Activated gamma-delta T cell treated with Interleukin-2 at 50 U/mL for 16 hours (primary cell): ENCODE measurements at places on chromosomes 16 and 17.

- DNase-seq, result no peak
These were observed 296.9 kb upstream of the CDH5 start for GRCh38 chr16:66069587-66069986.

- DNase-seq, result peak; percentile 63
These were observed 8.6 kb upstream of the MC1R start for GRCh38 chr16:89909777-89910716.

- DNase-seq, result peak; percentile 40
These were observed 890 bp downstream of the TOB1 start for GRCh38 chr17:50865060-50865867.

DNA sequence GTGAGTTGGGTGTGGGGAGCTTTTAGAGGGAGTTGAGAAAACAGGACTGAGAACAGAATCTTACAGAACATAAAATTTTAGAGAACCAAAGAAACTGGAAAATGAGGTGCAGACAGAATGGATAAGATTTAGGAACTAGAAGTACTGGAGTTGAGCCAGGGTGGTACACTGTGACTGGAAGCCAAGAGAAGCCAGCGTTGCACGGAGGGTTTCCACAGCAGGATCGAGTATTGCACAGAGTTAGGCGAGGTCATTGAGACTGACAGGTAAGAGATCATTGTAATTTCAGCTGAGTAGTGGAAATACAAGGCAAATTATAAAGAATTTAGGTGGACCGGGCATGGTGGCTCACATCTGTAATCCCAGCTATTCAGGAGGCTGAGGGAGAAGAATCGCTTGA, 6.6 kb downstream of the GSDMA start:
- DNase-seq, result no peak

- no peak for DNase-seq
These were observed 1.1 kb downstream of the MAPT start for GRCh38 chr17:45895304-45895968.

DNA sequence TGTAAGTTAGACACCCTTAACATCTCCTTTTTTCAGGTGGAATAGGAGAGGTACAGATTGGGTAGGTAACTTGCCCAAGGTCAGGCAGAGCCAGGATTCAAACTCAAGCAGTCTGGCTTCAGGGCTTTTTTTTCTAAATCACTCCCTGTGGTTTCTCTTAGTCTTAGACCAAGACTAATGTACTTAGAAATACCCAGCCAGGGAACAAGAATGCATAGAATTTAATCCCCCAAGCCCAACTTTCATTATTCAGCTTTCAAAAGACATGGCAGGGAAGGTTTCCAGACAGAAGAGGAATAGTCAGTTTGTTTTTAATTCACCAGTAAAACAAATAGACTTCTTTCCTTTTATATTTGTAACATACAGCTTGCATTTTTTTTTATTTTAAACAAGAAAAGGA, 305.2 kb upstream of the RBFOX1 start:
- no peak for DNase-seq

DNA sequence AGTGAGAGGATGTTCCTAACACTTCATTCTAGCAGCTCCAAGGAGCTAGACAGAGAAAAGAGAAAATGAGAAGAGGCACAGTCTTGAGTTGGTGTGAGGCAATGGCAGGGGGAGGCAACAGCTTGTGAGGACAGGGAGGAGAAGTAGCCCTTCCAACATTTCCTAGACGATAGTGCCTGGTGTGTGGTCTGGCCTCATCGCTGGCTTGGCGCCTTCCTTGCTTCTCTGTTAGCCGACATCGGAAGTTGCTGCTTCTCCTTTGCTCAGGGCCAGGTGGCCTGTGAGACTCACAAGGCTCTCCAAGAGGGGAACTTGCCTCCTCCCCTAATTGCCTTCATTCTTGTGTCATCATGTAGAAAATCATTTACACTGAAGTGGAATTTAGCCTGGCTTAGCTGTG, 208.7 kb downstream of the MAP2K4 start:
- DNase-seq, result no peak

GRCh38 chr17:57609878-57610270, 135.2 kb downstream of the CCDC182 start:
- DNase-seq, result no peak

DNA sequence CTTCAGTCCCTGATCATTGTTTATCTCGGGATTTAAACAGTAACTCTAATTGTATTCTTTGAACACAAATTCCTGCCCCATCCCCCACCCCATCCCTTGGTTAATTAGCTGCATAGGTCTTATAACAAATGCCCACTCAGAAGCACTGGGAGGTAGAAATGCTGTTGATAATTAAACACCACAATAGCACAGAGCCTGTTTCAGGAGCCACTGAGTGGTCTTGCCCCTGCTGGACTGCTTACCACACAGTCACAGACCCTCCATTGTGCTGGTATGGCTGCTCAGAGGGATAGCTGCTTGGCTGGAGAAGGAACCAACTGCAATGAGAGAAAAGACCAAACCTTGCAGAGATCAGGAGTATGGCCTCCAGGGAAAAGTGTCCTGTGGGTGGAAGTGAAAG, 214.1 kb downstream of the ANKFN1 start:
- no peak for DNase-seq

GRCh38 chr17:58694826-58695225, 2.4 kb downstream of the RAD51C start:
- DNase-seq, result no peak

DNA sequence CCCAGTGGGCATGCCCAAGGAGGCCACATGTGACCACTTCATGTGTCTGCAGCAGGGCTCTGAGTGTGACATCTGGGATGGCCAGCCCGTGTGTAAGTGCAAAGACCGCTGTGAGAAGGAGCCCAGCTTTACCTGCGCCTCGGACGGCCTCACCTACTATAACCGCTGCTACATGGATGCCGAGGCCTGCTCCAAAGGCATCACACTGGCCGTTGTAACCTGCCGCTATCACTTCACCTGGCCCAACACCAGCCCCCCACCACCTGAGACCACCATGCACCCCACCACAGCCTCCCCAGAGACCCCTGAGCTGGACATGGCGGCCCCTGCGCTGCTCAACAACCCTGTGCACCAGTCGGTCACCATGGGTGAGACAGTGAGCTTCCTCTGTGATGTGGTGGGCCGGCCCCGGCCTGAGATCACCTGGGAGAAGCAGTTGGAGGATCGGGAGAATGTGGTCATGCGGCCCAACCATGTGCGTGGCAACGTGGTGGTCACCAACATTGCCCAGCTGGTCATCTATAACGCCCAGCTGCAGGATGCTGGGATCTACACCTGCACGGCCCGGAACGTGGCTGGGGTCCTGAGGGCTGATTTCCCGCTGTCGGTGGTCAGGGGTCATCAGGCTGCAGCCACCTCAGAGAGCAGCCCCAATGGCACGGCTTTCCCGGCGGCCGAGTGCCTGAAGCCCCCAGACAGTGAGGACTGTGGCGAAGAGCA, 4.4 kb downstream of the WFIKKN2 start:
- DNase-seq, result no peak

GRCh38 chr17:32350666-32351418, 885 bp downstream of the ZNF207 start:
- DNase-seq, result peak; percentile 32

GRCh38 chr16:19913340-19913645, 28.6 kb upstream of the GPRC5B start:
- no peak for DNase-seq

- DNase-seq, result no peak
These were observed 21.6 kb downstream of the VAC14 start for GRCh38 chr16:70779361-70779760.

DNA sequence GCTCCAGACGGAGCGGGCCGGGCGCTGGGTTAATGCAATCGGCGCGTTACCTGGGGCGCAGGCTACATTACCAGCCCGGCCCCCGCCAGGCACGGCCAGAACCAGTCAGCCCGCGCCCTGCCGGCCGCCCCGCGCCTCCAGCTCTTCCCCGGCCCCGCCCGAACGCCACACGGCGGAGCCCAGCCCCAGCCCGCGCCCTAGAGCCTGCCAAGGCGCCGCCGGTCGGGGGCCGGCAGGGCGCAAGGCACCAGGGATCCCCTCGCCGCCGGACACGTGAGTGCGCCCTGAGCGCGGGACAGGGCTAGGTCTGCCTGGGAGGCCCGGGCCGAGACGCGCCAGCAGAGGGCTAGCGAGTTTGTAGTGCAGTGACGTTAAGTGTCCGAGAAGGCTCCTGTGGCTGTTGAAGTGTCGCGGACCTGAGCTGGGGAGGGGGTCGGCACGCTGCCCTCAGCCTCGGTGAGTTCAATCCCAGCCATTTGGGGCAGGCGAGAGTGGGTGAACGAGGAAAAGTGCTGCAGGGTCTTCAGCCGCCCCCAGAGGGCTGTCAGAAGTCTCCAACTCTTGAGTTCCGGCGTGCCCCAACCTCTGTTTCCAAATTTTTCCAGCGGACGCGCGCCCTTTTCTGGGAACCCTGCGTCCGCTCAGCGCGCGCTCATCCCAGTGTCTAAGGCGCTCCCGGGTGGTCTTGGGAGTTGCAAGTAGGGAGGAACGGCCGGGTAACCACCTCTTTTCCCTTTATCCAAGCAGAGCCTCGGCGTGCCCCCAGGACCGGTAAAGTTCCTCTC, at the start of gene SLC6A2:
SLC6A2 (plus strand) TSS at position 92 of the 785 bp plus-strand sequence. CDS start 707 bp downstream, outside the sequence.
- no peak for DNase-seq

GRCh38 chr17:73609758-73610157, 34.5 kb downstream of the SDK2 start:
- no peak for DNase-seq

DNA sequence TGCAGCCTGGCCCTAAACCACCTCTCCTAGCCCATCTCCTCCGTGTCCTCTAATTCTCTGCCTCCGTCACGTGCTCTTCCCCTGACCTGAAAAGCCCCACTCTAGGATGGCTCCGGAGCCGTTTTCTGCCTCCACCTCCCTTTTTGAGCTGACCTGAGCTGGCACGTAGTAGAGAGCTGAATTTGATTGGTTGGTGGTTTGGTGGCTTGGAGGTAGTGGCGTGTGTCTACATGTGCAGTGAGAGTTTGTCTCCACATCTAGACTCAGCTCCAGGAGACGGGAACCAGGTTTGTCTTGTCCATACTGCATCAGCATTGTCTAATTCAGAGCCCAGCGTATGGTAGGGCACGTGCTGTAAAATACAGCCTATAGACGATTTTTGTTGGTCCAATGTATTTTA, 3.0 kb downstream of the SBK1 start:
- no peak for DNase-seq

GRCh38 chr16:89380681-89381080, 109.7 kb downstream of the ANKRD11 start:
- DNase-seq, result no peak

DNA sequence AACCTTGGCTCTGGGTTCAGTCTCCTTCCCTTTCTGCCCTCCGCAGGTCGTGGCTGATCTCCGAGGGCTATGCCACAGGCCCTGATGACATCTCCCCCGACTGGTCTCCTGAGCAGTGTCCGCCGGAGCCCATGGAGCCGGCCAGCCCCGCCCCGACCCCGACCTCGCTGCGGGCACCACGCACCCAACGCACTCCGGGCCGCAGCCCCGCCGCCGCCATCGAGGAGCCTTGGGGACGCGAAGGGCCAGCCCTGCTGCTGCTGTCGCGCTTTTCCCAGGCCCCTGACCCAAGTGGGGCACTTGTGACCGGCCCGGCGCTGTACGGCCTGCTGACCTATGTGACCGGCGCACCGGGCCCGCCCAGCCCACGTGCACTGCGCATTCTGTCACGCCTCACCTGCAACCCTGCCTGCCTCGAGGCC, 5.1 kb downstream of the ARMC5 start:
- DNase-seq, result no peak

DNA sequence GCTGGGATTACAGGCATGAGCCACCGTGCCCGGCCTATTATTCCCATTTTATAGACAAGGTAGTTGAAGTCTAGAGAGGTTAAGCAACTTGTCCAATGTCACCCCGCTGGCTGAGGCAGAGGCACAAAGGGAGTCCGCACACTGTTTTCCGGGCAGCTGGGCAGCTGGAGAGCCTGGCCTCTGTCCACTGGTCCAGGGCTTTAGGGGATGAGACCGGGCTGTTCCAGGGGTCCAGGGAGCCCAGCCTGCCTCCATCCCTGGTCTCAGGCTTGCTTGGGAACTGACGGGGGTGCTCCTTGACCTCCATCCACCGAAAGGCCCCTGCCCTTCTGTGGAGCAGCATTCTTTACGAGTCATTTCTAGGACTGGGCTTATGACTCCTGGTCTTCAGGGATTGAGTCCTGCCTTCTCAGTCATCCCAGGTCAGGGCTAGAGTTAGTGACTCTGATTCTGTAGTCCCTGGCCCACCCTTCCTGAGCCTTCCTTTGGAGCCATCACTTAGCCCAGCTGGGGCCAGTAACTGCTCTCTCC, 37.5 kb downstream of the SOCS3 start:
- DNase-seq, result no peak

DNA sequence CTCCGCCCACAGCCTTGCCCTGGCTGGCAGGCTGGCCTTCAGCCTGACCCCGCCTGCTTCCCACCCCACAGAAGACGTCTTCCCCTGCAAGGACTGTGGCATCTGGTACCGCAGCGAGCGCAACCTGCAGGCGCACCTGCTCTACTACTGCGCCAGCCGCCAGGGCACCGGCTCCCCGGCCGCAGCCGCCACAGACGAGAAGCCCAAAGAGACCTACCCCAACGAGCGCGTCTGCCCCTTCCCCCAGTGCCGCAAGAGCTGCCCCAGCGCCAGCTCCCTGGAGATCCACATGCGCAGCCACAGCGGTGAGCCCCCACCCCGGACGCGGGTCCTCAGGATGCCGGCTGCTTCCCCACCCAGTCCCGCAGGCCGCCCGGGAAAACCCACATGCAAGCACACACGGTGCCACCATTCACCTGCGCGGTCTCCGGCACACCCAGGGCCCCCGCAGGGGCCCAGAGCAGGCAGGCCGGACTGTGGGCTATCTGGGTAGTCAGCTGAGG, 38.2 kb upstream of the ZC3H18 start:
- DNase-seq, result no peak

DNA sequence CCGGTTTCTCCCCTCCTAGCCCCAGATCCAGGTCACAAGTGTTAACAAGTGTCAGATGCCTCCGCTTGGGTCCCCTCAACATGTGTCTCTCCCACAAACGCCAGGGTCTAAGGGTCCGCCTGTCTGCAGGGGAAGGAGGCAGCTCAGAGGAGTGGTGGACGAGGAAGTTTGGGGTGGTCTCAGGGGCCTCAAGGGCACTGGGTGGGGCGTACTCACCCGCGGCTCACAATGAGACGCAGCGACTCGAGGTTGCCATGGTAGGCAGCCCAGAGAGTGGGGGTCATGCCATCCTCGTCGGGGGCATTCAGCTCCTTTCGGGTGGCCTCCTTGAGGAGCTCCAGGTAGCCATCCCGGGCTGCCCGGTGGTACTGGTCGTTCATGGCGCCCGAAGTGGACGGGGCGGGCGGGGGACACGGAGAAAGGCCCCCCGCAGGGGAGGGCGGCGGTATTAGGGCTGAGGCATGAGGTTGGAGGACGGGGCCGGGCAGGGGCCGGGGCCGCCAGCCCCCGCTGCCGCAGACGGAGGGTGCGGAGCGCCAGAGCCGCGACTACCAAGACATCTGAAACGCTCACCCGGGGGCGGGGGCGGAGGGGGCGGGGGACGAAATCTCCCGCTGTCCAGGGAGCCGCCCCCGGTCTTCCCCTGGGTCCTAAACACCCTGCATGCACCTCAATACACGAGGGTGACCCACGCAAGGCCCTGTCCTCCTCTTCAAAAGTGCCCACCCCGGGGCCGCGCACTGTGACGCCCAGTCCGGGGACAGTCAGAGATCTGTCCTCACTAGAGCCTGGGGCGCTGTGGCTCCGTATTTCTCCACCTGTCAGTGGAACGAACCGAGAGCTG, at the start of gene USH1G:
USH1G (minus strand) TSS at position 562 of the 844 bp plus-strand sequence; CDS start at position 380, 182 bp downstream.
- DNase-seq, result peak; percentile 14

GRCh38 chr17:73803964-73804435, 159.8 kb upstream of the SDK2 start:
- DNase-seq, result no peak

- DNase-seq, result no peak
These were observed 470.5 kb upstream of the SALL1 start for GRCh38 chr16:51621610-51622009.

- no peak for DNase-seq
These were observed 902 bp downstream of the SCRN2 start for GRCh38 chr17:47840001-47840741.

GRCh38 chr17:80826955-80827645, 164.5 kb upstream of the CHMP6 start:
- DNase-seq, result peak; percentile 17
